ENCODE measurements at places on chromosomes 16 and 17.

- no peak for DNase-seq
Measured at GRCh38 chr16:728131-728889, 1.4 kb downstream of the HAGHL start.

DNA sequence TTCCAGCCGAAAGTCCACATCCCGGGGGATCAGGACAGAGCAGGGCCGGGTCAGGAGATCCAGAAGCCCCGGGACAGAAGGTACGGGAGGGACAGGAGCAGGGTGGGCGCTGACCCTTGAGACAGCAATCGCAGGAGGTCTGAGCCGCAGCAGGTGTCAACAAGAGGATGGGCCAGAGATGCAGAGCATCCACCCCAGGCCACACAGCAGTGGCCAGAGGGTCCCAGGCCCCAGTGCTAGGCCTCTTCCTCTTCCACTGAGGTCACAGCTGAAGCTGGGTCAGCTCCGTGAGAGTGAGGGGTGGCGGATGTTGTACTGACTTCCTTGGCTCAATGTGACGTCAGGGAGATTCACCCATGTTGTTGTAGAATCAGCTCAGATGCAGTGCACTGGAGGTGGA, 8.7 kb upstream of the RNF213 start:
- DNase-seq: no peak

- peak; percentile 63 for DNase-seq
Measured at GRCh38 chr16:17962726-17963125, 373.8 kb downstream of the NPIPA8 start.

GRCh38 chr16:3640207-3640606, 14.3 kb upstream of the DNASE1 start:
- peak; percentile 51 for DNase-seq

DNA sequence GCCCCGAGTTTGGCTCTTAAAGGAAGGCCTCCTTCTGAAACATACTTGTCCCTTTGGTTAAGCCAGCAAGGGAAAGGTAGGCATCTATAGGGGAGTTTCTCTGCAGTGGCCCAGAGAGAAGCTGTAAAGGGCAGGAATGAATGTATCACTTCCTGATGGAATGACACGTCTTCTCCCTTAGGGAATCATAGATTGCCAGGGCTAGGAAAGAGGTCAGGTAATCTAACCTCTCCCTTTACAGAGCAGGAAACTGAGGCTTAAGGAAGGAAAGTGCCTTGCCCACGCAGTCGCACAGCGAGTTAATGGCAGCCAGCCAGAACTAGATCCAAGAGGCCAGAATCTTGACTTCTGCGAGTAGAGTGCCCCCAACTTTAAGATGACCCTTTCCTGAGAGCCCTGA, 66.1 kb downstream of the NEUROD2 start:
- DNase-seq: no peak

GRCh38 chr17:18257982-18258355, 569 bp downstream of the FLII start:
- DNase-seq: peak; percentile 77

DNA sequence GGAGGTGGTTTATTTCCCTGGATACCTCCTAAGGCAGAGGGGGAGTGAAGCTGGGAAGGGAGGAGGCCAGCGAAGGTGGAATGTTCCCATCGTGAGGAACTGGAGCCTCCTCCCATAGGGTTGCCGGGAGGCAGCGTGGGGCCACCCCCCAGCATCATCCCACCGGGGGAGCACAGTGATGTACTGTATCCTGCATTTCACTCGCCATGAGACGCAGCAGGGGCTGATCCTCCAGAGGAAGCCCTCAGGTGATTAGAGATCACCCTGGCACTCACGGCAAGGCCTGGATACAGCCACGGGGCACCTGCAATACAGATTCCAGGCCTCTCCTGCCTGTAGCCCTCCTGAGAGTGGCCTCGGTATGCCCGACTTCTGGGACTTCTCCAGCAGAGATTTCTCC, 25.5 kb upstream of the BEAN1 start:
- no peak for DNase-seq

DNA sequence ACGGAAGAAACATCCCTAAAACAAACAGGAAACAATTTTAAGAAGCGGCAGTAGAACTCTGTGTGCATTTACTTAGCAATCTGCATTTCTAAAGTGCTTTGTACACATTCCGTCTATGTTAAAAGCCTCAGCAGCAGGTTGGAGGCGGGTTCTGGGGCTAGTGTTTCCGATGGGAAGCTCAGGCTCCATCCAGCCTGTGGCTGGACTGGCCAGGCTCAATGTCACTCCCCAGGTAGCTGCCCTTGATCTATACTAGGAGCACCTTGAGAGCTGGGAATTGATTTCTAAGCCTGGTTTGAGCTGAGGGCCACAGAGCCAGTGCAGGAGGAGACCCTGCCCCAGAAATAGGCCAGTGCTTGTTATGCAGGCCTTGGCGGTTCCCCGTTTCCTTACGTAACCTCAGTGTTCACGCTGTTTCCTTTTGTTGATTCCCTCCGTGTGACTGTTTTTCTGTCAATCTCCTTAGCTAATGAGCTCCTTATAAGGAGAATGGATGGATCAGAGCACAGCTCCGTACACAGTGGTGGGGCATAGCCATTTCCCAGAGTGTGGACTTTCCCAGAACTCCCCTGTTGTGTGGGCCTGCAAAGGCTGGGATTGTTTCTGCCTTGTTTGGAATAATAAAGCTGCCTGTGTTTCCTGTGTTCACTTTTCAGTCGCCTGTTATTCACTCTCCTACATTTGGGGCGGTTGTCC, 21.4 kb downstream of the ADORA2B start:
- peak; percentile 85 for DNase-seq

GRCh38 chr17:2289878-2290478, 13.6 kb downstream of the SMG6 start:
- DNase-seq: no peak

GRCh38 chr16:53968896-53969295, 264.9 kb downstream of the FTO start:
- no peak for DNase-seq

GRCh38 chr16:67399218-67399733, 6.0 kb upstream of the TPPP3 start:
- peak; percentile 86 for DNase-seq

DNA sequence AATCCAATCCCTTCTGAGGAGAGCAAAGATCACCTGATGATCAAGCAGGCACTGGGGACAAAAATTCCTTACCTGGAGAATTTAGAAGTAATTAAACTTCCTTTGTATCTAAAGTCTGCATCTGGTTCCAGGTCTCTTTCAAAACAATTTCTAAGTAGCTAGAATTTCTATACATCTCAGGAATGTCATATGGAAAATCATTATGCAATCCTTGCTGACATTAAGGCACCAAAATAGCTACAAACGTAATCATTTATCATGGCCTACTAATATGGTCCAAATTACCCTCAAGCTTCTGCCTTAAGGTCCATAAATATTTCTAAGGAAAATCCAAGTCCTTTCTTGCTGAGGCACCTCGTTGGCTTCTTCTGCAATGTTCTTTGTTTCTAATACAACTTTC, 32.9 kb upstream of the YPEL2 start:
- no peak for DNase-seq

DNA sequence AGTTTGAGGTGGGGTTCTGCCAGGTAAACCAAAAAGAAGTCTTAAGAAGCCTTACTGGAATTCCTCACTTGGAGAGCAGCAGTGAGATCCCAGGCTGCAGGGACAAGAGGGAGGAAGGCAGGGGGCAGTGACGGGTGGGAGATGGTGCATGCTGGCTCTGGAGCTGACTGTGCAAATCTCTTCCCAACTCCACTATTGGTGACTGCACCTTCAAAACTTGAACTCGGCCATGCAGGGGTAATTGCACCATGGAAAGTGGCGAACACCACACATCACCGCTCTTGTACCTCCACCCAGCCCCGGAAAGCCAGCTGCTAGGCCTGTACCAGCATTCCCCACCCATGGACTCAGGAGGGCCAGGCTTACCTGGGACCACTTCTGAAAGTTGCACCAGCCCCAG, 51.4 kb upstream of the CDR2 start:
- DNase-seq: no peak

GRCh38 chr17:7336240-7337175, at the start of gene ACAP1:
Gene ACAP1, plus strand, starts transcription at chr17:7336529. Its CDS starts 206 bp downstream, at chr17:7336735.
- no peak for DNase-seq

DNA sequence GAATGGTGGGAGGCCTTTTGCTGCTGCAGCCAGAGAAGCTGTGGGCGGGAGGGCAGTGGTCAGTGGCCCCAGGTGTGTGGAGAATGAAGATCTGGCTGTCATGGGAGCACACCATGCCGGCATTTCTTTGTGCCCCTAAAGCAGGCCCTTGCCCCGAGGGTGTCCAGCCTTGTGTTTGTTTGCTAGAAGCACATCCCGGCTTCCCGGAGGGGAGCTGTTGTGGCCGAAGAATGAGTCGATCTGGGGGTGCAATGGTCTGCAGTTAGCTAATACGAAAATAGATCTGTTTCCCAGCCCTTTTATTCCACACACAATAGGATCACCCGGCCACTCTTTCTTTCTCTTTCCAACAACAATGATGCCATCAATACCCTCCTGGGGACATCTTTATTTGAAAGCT, 228.8 kb downstream of the CBLN1 start:
- DNase-seq: no peak

DNA sequence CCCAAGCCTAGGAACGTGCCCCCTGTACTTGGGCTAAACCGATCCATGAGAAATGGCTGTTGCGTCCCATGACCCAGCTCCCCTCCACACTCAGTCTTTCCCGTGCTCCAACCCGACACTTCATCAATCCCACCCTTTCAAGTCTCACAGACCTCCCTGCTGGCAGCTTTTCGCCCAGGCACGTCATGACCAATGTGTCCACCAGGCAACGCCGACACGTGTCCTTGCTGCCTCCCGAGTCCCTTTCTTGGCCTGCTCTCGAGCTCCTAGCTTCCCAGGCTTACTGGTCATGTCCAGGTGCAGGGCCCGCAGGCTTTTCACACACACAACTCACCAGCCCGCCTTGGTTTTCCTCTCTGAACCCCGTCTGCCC, 12.2 kb downstream of the MNT start:
- DNase-seq: peak; percentile 45

DNA sequence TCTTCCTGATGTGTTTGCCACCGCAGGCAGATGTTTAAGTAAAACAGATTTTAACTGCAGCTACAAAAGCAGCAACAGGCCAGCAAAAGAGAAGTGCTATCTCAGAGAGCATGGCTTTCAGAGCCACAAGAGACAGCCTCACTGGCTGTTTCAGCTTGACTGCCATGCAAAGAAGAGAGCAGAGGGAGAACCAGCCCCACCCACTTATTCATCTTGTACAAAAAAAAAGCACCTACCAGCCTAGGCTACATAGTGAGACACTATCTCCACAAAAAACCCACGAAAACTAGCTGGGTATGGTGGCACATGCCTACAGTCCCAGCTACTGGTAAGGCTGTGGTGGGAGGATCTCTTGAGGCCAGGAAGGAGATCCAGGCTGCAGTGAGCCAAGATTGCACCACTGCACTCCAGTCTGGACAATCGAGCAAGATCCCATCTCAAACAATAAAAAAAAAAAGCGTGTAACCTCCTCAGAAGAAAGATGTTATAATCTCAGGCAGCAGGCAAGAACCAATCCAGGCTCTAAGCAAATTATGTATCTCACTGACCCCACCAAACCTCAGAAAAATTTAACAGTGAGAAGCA, 30.0 kb downstream of the STH start:
- no peak for DNase-seq

DNA sequence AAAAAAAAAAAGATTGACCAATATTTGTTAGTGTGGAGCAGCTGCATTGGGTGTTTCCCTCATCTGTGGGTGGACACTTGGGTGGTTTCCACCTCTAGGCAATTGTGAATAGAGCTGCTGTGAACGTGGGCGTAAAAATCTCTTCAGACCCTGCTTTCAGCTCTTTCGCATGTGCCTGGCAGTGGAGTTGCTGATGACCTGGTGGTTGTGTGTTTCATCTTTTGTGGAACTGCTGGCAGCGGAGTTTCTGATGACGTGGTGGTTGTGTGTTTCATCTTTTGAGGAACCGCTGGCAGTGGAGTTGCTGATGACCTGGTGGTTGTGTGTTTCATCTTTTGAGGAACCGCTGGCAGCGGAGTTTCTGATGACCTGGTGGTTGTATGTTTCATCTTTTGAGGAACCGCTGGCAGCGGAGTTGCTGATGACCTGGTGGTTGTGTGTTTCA, 21.4 kb downstream of the ZC3H18 start:
- no peak for DNase-seq

- no peak for DNase-seq
Measured at GRCh38 chr16:50637716-50638602, 43.2 kb downstream of the SNX20 start.

DNA sequence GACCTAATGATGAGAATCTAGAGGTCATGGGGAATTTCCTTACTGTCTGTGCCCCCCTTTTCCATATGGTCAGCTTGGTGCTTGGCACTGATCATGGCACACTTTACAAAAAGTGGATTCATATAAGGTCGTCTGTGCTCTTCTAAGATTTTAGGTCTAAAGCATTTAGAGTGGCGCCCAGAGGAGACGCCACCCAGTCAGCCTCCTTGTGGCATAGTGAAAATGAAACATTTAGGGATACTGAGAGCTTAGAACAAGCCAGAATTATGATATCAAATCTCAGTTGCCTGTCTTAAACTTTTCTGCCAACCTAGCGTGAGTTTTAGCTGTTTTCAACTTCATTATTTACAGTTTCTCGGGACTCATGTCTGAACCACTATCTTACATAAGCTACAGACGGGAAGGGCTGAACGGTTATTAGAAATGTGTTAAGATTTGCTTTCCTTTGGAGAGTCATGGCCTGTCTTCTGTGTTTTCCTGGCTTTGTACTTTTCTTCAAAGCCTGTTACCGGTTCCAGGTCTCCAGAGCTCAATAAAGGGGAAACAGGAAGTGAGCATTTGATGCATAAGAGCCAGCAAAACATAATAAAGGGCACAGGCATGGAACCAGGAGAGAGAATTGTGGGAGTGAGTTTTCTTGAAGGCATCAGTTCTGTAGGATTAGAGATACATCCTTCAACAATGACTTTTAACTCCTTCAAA, 13.7 kb downstream of the ZNRF1 start:
- no peak for DNase-seq

DNA sequence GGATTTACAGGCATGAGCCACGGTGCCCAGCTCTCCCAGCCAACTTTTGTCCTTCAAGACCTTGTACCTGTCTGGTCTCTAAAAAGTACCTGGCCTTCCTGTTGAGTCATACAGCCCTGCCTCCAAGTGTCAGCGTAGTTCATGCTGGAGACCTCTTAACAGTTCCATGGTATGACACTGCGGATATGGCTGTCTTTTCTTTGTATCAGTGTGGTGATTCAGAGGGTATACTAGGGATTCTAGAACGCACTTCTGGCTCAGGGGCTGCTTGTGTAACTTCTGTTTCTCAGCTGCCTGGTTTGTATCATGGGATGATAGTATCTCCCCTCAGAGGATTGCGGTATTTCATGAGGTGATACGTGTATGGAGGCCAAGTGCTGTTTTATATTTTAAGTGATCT, 2.0 kb upstream of the TMEM11 start:
- DNase-seq: no peak

- DNase-seq: peak; percentile 86
Measured at GRCh38 chr17:39174920-39175694, 9.1 kb upstream of the ARL5C start.

- no peak for DNase-seq
Measured at GRCh38 chr17:73799781-73800627, 155.8 kb upstream of the SDK2 start.

GRCh38 chr16:15055141-15056053, 477 bp downstream of the NTAN1 start:
- DNase-seq: peak; percentile 51

All from ELF-1 (cell line).